Ovary (tissue), 10 donors: ENCODE measurements at places on chromosomes 1 and 21. TPM values are rescaled to one million over a fixed set of nuclear protein-coding genes. Genes with fewer than 3 reads are reported as not detected.

- DNase-seq: no peak
Observed at GRCh38 chr1:60878323-60878722, 204.0 kb upstream of the NFIA start.

GRCh38 chr21:26969971-26970725 is 3.3 kb upstream of the ADAMTS5 start:
- no peak for DNase-seq

GRCh38 chr1:82266351-82266750 is 465.6 kb downstream of the ADGRL2 start:
- no peak for DNase-seq

GRCh38 chr1:210598135-210598652 is 269.5 kb downstream of the HHAT start:
- no peak for DNase-seq

DNA sequence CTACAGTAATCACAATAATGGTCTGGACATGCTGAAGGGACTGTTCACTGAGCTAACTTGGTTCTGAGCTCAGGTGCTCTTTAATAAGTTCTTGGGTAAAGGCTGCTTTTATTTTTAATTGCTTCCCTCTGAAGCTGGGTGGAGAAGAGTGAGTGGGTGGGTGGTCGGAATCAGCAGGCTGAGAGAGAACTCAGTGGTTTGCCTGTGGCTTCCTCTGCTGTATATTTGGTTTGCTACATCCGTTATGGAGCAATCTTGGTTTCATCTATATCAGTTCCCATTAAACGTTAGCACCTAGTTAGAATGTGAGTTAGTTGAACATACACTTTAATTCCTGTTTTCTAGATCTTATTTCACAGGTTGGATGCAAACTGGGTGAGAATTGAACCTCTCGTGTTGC is 23.3 kb downstream of the CNIH4 start:
- no peak for DNase-seq

- DNase-seq: no peak
Observed at GRCh38 chr1:20710469-20711284, 7.1 kb downstream of the KIF17 start.

GRCh38 chr1:31837451-31838158 is 21.8 kb upstream of the SPOCD1 start:
- DNase-seq: no peak

GBP3 gene
- total RNA-seq: 14.2 TPM
